ENCODE measurements at places on chromosomes 1 and 21. TPM values are rescaled to one million over a fixed set of nuclear protein-coding genes. Genes with fewer than 3 reads are reported as not detected.

Gene EPS8L3
- 0.55 TPM for total RNA-seq

Gene RNU1-4
- total RNA-seq = under 0.01 TPM

Gene KRTAP11-1
- not detected for total RNA-seq

Gene IER5
- total RNA-seq = 22.0 TPM

Gene NOS1AP
- total RNA-seq = 0.79 TPM

Gene FCGR2B
- not detected for total RNA-seq

Gene LYPD8
- total RNA-seq = not detected

Gene WNT2B
- 1.3 TPM for total RNA-seq

Gene PTGS2
- total RNA-seq = 5.4 TPM

Gene CADM3
- total RNA-seq = 0.04 TPM

Gene OTUD7B
- total RNA-seq = 14.7 TPM

Measured in kidney epithelial cell (primary cell).